Aorta (tissue), 5 donors: ENCODE measurements at places on chromosomes 4 and X. TPM values are rescaled to one million over a fixed set of nuclear protein-coding genes. Genes with fewer than 3 reads are reported as not detected.

GRCh38 chrX:63855896-63856295, 70.9 kb upstream of the ARHGEF9 start:
- H3K36me3 ChIP-seq, result no peaks in the 10 kb centered on the region
- no peak for DNase-seq
- no peaks in the 10 kb centered on the region for H3K27me3 ChIP-seq
- no peak overlapping the region for H3K27ac ChIP-seq

DNA sequence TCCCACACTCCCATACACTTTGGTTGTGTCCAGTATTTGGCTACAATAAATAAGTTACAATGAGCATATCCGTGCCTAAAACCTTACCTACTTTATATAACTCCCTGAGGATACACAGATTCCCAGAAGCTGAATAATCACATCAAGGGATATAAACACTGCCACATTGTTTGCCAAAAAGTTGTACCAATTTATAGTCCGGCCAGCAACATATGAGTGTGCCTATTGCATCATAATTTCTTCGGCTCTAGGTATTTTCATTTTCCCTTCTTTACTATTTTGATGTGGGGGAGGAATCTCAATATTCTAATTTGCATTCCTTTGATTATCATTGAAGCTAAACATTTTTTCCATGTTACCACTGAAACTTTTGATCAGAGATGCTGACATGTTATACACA, 146.4 kb downstream of the PCDH19 start:
- H3K4me3 ChIP-seq, result no peak overlapping the region
- no peaks in the 10 kb centered on the region for H3K4me1 ChIP-seq
- H3K27me3 ChIP-seq, result no peaks in the 10 kb centered on the region
- H3K27ac ChIP-seq, result no peak overlapping the region

GRCh38 chr4:4560642-4561041, 18.8 kb upstream of the STX18 start:
- no peak for DNase-seq
- no peaks in the 10 kb centered on the region for H3K27me3 ChIP-seq
- H3K4me3 ChIP-seq, result no peak overlapping the region
- no peaks in the 10 kb centered on the region for H3K36me3 ChIP-seq

GPR119 gene
- total RNA-seq, result not detected

SLC16A2 gene
- total RNA-seq, result 9.2 TPM
